ENCODE measurements at places on chromosomes 7 and 10. TPM values are rescaled to one million over a fixed set of nuclear protein-coding genes. Genes with fewer than 3 reads are reported as not detected.

Gene ANKRD16
- 9.9 TPM for total RNA-seq

Gene FAM131B
- total RNA-seq: 6.7 TPM

Gene ABLIM1
- 127 TPM for total RNA-seq

Gene NUDT13
- 5.4 TPM for total RNA-seq

GRCh38 chr7:13727279-13727678 lies 262.2 kb downstream of the ETV1 start:
- DNase-seq: no peak

GRCh38 chr10:85284778-85285770 lies 956.7 kb downstream of the CCSER2 start:
- DNase-seq: no peak

GRCh38 chr10:4822208-4822607 lies 3.8 kb upstream of the AKR1E2 start:
- DNase-seq: no peak

DNA sequence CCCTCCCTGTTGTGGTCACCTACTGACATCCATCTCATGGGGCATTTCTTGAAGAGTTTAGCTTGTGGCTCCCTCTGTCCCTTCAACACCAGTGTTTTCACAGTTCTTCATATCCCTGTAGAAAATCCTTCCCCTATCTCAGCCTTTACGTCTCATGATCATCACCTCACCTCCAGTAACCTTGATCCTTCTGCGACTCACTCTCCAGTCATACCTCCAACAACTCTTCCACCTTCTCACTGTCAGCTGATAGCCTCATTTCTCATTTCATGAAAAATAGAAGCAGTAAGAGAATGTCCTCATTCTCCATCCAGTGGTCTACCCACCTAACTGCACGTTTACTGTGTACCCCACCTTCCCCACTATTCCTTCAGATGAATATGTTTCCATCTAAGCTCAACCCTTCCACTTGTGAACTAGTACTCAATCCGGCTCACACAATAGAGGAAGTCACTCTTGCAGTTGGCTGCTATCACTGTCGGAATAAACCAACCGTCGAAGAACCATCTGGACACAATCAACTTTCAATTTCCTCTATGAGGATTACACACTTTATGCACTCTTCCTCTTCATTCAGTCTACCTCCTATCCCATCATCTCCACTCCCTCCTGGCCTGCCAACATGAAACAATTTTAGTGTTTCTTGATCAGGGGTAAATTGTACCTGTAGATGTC lies 256.0 kb downstream of the AHR start:
- DNase-seq: no peak

- no peak for DNase-seq
Observed at GRCh38 chr10:109891105-109891504, 32.2 kb downstream of the XPNPEP1 start.

GRCh38 chr7:139915864-139916716 lies 87.0 kb downstream of the TBXAS1 start:
- DNase-seq: no peak

DNA sequence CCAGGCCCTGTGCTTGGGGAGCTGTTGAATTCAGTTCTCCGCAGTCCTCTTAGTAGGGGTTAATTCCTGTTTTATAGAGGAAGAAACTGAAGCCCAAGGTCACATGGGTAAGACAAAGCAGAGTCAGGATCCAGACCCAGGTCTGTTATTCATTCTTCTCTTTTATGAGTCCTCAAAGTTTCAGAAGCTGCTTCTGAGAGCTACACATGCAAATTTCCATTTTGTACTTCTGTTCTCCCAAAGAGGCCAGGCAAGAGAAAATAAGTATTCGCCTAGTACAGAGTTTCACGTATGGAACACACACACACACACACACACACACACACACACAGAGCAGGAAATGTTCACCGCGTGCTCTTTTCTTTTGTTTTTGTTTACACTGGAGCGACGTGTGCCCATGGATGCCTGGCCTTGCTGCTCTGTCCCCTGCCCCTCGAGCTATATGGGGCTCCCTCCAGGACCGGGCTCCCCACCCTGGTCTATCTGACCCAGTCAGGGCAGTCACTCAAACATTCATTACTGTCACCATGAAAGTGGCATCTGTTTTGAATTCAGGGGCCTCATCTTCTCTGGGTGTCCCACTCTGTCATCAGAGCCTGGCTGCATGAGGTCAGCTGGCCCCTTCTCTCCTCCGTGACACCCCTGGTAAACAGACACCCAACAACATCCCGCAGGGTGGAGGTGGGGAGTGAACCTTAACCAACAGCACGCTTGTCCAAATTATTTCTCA lies 84.4 kb downstream of the TNS3 start:
- no peak for DNase-seq

- no peak for DNase-seq
Observed at GRCh38 chr7:41503438-41503837, 199.5 kb downstream of the INHBA start.
